Large intestine (tissue), 12 donors: ENCODE measurements at places on chromosomes 7 and 10. TPM values are rescaled to one million over a fixed set of nuclear protein-coding genes. Genes with fewer than 3 reads are reported as not detected.

DNA sequence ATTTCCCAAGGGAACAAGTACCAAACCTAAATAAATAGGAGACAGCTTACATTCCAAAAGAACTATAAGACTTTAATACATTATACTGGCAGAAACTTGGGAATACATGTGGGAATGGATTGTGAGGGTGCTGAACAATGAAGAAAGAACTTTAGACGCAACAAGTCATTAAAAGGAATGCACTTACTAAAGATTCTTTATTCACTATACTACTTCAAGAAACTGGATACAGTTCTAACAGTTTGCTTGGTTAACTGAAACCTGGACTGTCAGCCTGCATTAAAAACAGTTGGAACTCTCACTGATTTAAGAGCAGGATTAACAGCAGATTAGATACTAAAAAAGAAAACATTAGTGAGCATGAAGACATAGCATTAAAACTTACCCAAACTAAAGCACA, 12.0 kb downstream of the CACUL1 start:
- no peak for DNase-seq

- DNase-seq, result no peak
Measured at GRCh38 chr10:73898730-73899410, 12.1 kb upstream of the PLAU start.

GRCh38 chr10:98463976-98464754, 17.4 kb upstream of the HPS1 start:
- DNase-seq, result no peak

GRCh38 chr10:25226775-25227682, 52.2 kb downstream of the GPR158 start:
- DNase-seq, result peak; percentile 6

DNA sequence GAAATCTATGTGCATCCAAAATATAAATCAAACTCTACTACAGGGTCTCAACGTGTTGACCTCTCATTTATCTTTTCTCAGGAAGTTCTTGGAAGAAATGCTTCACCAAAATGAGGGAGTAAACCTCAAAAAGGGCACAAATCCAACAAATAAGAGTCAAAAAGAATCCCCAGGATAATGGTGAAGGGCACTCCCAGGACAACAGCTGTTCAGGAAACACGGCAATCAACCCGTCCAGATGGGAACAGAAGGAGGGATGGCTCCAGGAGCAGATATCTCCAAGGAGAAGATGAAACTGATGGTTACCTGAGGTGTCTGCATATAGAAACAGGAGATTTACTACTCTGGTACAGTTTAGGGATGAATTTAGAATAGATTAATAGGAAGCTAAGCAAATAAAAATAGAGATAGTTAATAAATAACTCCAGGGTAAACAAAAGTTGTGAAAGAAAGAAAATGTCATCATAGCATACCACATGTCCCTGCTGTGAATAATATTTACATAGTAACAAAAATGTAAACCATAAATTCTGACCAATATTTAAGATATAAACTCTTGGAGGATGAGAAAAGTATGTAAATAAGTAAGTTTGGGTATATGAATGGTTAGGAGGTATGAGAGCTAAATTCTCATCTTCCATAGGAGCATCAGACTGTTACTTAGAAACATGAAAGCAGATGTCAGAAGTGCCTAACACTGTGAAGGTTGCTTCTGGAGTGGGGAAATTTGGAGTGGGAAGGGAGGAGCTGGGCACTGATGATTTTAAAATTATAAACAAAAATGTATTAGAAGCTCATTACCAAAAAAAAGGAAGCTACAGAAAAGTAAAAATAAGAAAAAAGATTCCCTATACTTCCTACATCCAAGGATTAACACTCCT, 237.5 kb upstream of the HPS1 start:
- no peak for DNase-seq

- DNase-seq, result no peak
Measured at GRCh38 chr10:112899391-112900065, 50.5 kb upstream of the TCF7L2 start.

Gene CTTNBP2
- polyA plus RNA-seq, result 4.6 TPM

DNA sequence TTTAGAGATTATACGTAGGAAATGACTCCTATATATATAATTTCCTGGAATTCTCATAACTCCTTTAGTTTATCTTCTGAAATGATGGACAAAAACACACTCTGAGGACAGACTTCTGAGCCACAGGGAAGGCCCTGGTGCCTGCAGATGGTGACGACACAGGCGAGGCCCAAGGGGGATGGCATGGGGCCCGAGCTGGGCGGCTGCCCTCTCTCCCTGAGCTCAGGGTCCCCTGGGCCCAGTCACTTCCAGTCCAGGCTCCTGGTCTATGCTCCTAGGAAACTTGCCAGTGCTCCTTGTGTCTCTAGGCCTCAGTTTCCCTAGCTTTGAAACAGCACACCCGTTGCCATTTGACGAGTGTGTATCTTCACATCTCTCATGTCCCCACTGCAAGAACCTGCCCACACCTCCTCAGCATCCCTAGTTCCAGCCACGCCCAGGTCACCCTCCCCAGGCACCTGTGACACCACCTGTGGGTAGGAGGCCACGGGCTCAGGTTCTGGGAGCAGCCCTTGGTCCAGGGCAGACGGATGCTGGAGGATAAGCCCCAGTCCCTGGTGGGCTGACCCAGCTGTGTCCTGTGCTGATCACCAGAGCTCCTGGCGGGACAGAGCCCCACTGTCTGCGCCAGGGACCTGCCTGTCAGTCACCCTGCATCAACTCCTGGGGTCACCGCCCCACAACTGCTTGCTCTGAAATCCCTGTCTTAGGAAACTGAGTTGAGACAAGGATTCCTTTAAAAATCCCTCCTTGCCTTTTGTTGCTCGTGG, 23.4 kb upstream of the SHH start:
- no peak for DNase-seq

Gene SGMS1
- 22.8 TPM for polyA plus RNA-seq

Gene ZCCHC24
- 23.8 TPM for polyA plus RNA-seq

DNA sequence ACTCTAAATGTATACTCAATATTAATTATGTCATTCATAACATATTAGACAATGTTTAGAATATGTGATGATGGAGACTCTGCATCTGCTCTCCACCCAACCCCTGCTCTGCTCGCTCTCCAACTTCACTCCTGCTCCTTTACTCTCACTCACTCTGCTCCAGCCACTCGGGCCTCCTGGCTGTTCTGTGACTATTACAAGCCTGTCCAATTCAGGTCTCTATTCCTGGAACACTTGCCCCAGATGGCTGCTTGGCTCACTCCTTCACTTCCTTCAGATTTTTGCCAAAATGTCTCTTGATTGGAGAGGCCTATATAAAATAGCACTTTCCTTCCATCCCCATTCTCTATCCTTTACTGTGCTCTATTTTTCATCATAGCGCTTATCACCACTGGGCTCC, 84.8 kb downstream of the HBP1 start:
- DNase-seq, result no peak

Gene PGAM1
- 138 TPM for polyA plus RNA-seq

Gene CDK1
- polyA plus RNA-seq, result 40.0 TPM
